G401 (cell line): ENCODE measurements at places on chromosomes 3 and 15. TPM values are rescaled to one million over a fixed set of nuclear protein-coding genes. Genes with fewer than 3 reads are reported as not detected.
A peak's percentile ranks its signal among the peaks of the same experiment; 100 is the strongest.

DNA sequence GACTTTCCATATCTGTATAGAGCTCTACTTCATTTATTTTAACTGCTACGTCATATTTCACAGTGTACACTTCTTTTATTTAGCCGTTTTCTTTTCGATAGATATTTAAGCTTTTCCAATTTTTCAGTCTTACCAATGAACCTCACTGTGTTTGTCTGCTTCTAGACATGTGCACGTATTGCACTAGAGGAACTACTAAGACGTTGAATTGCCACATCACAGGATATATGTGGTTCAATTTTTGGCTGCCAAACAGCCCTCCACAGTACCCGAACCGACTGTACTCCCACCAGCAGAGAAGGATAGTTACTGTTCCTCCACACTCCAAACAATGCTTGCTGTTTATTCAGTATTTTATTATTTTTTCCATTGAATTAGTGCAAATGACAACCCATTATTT is 2.0 kb downstream of the NR1I2 start:
- DNase-seq = no peak

DNA sequence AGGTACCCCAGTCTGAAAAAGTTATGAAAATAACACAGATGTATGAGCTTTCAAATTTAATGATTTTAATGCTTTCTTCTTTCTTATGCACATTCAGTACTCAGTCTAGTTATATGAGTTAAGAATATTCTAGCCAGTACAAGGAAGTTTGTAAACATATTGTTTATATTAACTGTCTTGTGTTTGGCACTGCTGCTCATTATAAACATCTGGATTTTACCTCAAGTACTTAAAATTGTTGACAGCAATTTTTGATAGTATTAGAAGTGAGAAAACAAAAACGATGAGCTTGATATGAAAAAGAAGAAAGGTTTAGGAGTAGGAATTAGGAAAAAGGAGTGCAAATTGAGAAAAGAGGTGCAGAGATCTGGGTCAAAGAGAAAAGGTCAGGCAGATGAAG is 293.3 kb downstream of the C3orf38 start:
- DNase-seq = no peak

DNA sequence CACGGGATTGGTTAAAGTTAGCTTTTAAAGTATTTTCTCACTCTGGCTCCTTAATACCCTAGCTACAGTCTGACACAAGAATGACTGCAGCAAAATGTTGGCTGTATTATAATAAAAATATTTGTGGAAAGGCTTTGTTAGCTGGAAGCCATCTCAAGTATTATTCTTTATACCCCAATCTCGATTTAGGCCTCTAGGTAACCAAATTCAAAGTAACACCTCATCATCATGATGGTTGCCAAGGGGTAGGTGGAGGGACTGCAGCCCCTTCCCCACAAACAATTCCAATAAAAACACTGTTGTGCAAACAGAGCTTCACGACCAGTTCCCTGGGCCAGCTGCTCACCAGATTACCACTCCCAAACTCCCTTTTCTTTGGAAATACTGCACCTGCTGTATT is 759 bp upstream of the GMPS start:
- no peak for DNase-seq

DNA sequence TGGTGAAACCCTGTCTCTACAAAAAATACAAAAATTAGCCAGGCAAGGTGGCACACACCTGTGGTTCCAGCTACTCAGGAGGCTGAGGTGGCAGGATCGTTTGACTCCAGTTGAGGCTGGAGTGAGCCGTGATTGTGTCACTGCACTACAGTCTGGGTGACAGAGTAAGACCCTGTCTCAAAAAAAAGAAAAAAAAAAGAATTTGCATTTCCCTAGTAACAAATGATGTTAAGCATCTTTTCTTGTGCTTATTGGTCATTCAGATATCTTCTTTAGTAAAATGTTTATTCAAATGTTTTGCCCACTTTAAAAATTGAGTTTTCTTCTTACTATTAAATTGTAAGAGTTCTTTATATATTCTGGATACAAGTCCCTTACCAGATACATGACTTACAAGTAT is 48.7 kb downstream of the NFKBIZ start:
- no peak for DNase-seq

GRCh38 chr15:44813231-44813630 is 76.9 kb downstream of the TRIM69 start:
- no peak for DNase-seq

- DNase-seq = no peak
These were observed 343.1 kb upstream of the SEMA6D start for GRCh38 chr15:47374222-47374621.

- DNase-seq = no peak
These were observed 22.0 kb downstream of the SMAD6 start for GRCh38 chr15:66723826-66724731.

- DNase-seq = peak; percentile 78
These were observed 205.6 kb downstream of the FEZF2 start for GRCh38 chr3:62167566-62168262.

DNA sequence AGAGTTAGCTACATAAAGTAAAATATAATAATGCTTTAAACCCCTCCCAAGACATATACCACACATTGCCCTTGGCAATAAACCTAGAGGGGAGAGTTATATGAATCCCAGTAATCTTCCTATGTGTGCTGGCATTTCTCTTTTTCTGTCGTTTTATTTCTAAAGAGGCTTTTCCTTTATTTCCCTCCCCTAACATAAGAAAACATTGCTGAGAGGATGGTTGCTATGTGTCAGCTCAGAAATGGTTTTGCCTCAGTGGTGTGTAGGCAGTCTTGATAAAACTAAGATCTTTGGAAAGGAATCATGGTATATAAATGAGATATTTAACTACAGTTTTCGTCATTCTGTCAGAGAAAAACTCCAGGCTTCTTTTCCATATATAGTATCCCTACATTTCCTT is 30.0 kb downstream of the CCDC191 start:
- no peak for DNase-seq

DNA sequence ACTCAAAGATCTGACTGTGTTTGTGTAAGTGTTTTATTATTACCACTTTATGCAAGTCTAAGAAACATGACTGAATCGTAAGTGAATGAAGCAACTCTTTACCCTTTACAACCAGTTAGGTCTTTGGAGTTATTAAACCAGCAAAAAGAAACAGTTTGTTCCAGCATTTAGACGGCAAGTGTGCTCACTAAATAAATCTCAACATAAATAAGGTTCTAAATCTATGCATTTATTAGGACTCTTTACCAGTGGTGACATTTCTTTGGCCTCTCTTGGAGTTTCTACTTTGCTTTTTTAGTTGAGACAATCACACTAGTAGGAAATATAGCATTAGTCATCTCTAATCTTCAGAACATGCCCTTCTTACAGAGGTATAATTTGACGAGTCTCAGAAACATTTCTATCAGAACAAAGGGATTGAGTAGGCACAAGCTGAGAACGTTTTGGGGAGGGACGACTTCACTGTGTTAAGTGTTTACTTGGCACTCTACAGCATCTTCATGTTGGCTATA is 739.9 kb upstream of the NR2F2 start:
- no peak for DNase-seq

DNA sequence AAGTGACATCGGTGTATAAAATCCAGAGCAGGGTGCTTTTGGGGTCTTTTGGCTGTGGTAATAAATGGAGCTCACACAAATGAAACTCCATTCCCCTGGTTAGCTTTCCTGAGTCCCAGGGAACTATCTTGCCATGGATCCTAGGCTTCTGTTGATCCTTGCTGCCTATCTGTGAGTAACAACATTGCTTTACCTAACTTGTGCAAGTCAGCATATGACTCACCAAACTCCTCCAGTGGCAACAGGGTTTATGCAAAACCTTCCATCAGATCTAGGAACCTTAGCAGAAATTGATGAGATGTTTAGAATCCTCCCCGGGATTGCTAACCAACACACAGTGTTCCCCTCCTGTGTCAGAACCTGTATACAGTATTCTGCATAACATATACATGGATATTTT is 105.4 kb downstream of the SCAPER start:
- no peak for DNase-seq

DNA sequence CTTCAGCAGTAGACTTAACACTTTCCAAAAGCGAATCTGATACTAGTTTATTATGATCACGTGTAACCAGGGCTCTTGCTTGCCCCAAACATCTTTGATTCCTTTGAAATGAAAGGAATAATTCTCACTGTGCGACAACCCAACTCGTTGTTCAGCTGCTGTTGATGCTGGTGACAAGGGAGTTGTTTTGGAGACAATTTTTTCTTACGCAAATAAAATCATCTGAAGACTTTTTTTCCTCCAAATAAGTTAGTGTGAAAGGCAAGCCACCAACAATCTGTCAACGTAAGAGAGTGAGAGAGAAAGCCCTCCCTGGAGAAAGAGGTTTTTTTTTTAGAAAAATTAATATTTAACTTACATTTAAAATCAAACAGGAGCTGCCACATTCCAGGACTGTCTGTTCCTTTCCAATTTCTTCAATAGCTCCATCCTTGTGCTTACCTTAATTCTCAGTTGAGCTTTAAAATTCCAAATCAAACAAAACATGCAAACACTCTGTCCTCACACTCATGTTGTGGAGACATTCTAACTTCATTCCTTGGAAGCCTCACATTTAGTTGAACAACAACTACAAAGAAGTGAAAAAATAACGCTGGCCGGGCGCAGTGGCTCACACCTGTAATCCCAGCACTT is 4.9 kb upstream of the P3H2 start:
- DNase-seq = no peak

GRCh38 chr3:14869917-14870782 is 51.4 kb downstream of the FGD5 start:
- DNase-seq = no peak

- DNase-seq = no peak
These were observed 172.2 kb downstream of the SLC9A9 start for GRCh38 chr3:143676021-143676420.

DNA sequence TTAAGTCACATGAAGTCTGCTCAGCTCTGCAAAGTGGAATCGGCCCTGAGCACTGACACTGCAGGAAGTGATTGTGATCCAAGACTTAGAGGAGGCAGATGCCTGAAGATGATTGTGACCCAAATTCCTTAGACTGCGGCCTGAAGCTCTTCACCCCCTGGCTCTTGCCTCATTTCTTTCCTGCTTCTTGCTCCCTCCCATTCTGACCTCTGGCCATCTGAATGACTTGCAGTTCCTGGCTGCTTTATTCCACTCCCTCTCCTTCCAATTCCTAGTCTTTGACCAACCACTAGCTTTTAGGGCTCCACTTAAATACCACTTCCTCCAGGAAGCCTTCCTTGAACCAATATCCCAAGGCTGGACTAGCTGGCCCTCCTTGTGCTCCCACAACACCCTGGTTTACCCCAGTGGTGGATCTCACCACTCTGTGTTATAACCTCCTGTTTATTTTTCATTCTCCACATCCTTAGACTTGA is 9.9 kb upstream of the EPB42 start:
- DNase-seq = no peak

The OR5K3 gene
- total RNA-seq = not detected in 2 replicates

- no peak for DNase-seq
These were observed 161.6 kb upstream of the PDZRN3 start for GRCh38 chr3:73786321-73786807.

DNA sequence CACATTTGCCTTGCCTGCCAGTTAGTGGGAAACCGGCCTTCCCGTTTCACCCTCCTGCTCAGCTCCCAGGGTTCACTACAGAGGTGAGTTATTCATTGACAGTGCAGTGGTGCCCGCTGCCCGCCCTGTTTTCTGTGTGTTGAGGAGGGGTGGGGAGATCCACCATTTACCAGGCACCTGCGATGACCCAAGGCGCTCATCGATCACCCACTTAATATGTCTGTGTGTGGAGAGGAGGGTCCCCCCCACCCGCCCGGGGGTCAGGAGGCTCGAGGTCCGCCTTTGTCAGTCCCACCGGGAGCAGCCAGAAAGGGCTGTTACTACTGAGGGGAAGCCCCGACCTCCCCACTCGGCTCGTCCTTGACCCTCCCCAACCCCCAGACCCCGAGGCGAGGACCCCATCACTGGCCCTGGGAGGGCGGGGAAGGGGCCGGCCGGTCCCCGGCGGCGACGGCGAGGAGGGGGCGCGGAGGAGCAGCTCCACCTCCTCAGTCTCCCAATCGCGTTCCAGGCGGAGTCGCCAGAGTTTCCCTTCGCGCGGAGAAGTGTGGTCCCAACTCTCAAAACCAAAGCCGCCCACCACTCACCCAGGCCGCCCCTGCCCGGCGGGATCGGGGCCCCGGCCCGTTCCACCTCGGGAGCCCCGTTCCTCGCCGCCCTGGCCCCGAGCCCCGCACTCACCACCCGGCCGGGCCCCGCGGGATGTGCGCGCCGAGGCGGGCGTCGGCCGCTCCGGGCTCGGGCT is 1.1 kb downstream of the PLXNB1 start:
- peak; percentile 40 for DNase-seq

GRCh38 chr15:66101715-66102395 is 151.7 kb downstream of the MEGF11 start:
- DNase-seq = no peak
